ENCODE measurements at places on chromosomes 7 and 10.

- DNase-seq = no peak
Observed at GRCh38 chr10:76169246-76169645, 737.8 kb downstream of the LRMDA start.

- no peak for DNase-seq
Observed at GRCh38 chr7:15471669-15471950, 90.2 kb downstream of the AGMO start.

GRCh38 chr10:102741726-102742237 lies 2.0 kb upstream of the WBP1L start:
- DNase-seq = no peak

DNA sequence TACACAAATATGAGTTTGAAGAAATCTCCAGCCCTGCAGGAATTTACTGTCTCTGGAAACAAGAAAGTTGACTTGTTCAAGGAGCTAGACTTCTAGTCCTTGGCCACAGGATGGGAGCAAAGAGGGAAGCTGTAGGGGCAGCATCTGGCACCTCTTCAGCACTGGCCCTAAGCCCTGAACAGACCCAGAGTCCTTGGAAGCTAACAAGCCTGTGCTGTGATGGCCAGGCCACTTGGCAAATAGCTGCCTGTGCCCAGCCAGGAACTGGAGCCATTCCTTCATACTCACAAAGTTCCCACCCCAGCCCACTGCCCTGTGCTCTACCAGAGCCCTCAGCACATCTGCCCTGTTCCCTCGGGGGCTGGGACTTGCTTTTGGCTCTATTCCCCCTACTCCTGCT lies 9.4 kb upstream of the COL13A1 start:
- DNase-seq = no peak

GRCh38 chr10:440127-440526 lies 249.3 kb downstream of the DIP2C start:
- DNase-seq = no peak

- no peak for DNase-seq
Observed at GRCh38 chr7:105940109-105940508, 23.0 kb upstream of the CDHR3 start.

- no peak for DNase-seq
Observed at GRCh38 chr10:11617233-11617632, 5.8 kb upstream of the USP6NL start.

DNA sequence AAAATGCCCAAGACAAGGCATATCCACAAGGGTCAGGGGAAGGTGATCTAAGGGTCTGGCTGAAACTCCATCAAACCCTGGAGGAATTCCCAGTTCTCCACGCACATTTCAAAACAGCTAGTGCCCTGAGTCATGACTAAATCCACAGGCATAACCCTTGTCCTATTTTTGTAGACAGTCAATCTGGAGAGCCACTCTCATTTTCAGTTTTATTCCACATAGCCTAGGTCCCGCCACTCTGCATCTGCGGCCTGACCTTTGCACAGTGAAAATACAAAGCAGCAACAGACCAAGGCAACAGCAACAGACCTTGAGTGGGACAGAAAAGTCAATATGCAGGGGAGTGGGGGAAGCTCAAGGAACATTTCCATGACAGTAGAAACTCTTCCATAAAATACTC lies 201.4 kb upstream of the NPVF start:
- no peak for DNase-seq

DNA sequence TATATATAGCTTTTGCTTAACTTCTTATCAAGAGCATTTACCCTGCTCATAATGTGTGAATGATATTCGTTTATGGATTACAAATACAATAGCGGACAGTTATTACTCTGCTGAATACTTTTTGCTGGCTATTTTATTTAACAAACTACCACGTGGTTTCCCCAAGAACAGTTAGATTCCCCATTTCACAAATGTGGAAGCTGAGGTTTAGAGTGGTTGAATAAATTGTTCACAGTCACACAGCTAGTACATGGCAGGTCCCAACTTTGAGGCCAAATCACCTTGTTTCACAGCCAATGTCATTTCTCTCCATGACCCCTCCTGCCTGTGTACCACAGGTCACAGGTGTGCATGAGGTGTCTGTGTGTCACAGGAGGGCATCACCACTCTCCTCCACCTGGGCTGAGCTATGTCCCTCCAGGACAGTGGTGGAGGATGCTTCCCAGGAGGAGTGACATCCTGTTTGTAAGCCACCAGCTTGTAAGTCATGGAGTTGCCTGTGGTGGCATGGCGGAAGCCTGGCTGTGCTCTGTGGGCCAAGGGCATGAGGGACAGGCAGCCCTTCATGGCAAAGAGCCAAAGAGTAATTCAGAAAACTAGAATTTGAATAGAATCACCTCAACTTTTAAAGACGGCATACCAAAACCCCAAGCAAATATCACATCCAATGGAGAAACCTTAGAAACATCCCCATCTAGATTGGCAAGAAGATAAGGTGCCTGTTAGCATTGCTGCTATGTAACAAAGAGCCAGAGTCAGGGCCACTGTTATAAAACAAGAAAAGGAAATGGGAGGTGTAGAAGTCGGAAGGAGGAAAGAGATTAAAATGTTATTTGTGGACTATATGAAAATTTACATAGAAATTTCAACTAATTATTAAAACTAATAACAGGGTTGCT lies 51.9 kb downstream of the AOC1 start:
- no peak for DNase-seq

- no peak for DNase-seq
Observed at GRCh38 chr7:100875356-100875751, 451 bp downstream of the SRRT start.

DNA sequence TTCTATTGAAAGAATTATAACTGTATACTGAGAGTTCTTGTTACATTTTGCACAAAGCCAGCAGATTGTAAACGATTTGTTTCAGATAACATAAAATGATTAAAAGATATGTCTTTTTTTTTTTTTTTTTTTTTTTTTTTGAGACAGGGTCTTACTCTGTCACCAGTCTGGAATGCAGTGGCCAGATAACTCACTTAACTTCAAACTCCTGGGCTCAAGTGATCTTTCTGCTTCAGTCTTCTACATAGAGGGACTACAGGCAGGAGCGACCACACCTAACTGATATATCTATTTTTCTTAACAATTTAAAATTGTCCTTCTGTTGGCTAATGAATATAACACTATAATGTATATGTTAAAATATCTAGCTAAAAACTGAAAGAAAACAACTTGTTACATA lies 317.3 kb upstream of the CACNA2D1 start:
- DNase-seq = no peak

Data from activated CD8-positive, alpha-beta memory T cell treated with anti-CD3 and anti-CD28 coated beads for 1 hour (primary cell).